Sciatic nerve (tissue), 2 donors: ENCODE measurements at places on chromosomes 2 and 18.
A peak's percentile ranks its signal among the peaks of the same experiment; 100 is the strongest.

DNA sequence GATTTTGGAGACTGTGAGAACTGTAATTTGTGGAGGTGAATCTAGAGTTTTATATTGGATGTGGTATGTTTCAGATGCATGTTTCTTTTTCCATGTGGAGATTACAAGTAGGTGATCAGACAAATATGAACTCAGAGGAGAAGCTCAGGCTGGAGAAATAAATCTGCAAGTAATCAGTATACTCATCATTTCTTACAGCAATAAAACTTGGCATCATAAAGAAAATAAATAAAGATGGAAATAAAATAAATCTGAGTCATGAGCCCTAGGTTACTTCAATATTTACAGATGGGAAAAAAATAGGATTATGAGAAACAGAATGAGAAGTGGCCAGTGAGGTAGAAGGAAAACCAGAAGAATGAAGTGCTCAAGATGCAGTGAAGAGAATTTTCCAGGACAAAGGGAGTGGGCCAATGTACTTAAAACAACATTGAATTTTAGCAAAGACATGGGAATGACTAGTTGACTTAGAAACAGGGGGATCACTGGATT lies 453.8 kb downstream of the DSC3 start:
- no peak for DNase-seq

GRCh38 chr2:174952607-174953006 lies 52.6 kb downstream of the CHN1 start:
- no peak for DNase-seq

- no peak for DNase-seq
These were observed 7.5 kb downstream of the CD207 start for GRCh38 chr2:70828115-70828514.

DNA sequence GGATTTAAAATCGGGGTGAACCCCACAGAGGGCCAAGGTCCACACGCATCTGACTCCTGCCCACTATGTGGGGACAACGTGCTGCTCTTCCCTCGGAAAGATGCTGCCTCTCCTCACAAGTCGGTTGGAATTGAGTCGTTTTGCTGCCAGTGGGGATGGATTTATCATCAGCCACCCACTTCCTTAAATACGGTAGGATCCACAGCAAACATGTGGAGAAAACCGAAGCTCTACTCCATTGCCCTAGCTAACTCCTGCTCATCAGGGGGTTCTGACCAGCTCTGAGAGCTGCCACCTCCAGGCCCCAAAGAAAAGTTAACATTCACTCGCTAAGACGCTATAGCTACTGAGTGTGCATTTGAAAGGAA lies 80.9 kb downstream of the CHRNA1 start:
- DNase-seq: no peak

DNA sequence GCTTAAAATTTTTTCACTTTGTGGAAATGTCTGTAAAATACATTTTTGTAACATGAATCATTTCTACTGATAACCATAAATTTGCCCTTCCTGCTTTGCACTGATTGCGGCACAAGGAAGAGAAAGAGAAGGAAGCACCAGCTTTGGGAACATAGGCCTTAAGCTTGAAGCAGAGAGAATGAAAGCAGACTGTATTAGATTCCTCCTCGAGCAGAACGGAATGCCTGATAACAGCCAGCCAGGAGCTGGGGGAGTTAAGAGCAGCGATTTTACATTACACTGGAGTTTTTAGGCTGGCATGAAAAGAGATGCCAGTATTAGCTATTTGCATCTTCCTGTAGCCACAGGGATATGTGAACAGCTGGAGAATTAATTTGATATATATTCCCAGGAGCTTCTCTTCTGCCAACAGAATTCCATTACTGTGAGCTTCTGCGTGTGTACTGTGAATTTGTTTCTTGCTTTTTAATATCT lies 33.5 kb downstream of the CRIM1 start:
- DNase-seq: no peak

GRCh38 chr2:175057078-175057685 lies 52.0 kb upstream of the CHN1 start:
- no peak for DNase-seq

- DNase-seq: no peak
These were observed 176.2 kb downstream of the RDH14 start for GRCh38 chr2:18384242-18384641.

GRCh38 chr2:48328159-48328809 lies 201.7 kb upstream of the STON1 start:
- DNase-seq: no peak

DNA sequence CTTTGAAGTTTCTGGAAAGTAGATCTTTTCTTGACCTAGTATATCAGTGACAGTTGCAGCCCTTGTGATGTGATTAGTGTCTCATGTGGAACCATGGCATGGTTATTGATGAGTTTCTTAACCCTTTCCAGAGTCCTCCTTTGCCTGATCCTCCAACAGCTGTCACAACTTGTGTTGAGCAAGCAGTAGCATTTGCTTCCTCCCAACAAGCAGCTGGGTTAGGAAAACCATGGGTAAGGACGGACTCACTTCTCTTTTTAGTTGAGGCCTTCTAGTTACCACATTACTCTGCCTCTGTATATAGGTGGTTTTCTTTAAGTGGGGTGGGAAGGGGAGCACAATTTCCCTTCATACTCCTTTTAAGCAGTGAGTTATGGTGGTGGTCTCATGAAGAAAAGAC lies 96.3 kb downstream of the XRCC5 start:
- no peak for DNase-seq

GRCh38 chr18:76972846-76973519 lies 150.6 kb downstream of the ZNF236 start:
- DNase-seq: no peak

DNA sequence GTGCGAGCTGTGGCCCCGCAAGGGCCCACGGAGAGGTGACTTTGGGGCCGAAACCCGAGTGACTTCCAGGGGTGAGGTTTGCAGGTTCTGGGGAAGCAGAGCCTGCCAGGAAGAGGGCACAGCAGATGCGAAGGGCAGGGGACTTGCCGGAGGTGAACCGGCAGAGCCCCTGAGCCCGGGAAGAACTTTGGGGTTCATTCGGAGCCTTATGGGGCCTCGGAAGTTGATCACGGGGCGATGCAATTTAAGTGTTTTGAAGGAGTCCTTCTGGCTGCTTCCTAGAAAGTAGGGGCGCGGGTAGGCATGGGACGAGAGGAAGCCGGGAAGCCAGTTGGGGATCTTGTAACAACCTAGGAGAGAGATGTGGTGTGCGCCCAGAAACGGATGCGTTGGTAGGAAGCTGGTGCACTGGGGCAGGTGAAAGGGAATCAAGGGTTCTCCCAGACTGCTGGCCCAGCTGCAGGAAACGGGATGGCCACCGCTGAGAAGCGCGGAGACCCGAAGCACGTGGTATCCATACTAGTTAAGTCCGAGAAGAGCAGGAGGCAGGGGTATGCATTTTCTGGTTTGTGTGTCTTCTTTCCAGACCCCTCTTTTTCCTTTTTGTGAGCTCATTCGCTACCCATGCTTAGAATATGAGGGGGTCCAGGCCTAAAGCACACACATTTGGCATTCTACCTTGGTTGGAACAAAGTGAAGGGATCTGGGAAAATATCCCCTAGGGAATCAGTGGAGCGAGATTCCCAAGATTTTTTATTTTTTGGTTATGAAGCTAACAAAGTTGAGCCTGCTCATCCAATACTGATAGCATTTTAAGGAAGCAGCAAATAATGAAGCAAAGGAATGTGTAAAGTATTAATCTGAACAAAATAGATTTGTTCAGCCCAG lies 758 bp downstream of the SCLY start:
- no peak for DNase-seq

DNA sequence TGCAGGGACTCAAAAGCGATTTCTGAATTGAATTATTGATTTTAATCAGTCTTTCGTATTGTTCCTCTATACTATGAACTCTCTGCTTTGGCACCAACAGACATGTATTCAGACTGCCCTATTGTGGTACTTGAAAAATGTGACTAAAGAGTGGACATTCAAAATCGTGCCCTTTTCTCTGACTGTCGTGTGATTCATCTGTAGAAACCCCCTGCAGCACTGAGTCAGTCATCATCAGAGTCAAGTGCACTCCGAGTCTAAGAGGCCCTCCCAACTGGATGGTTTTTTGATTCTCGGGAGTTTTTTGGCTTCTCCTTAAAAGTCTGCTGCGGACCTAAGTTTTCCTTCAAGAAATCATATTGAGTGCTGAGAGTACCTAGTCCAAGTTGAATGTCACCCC lies 96.4 kb upstream of the FOSL2 start:
- DNase-seq: no peak

DNA sequence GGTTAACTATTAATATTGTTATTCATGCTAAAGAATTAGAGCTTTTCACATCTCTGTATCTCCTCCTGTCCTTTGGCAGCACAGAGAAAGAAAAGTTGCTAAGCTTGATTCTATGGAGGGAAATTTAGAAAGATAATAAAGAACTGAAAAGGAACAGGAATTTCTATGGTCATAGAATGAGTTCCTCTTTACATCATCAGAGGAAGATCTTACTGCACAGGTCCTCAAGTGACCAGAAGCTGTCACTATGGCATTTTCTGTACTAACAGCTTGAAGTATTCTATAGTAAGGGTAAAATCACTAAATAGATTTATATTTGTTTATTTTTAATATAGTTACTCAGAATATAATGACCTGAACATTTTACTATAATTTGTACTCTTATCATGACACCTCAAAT lies 6.0 kb upstream of the PRKD3 start:
- no peak for DNase-seq

DNA sequence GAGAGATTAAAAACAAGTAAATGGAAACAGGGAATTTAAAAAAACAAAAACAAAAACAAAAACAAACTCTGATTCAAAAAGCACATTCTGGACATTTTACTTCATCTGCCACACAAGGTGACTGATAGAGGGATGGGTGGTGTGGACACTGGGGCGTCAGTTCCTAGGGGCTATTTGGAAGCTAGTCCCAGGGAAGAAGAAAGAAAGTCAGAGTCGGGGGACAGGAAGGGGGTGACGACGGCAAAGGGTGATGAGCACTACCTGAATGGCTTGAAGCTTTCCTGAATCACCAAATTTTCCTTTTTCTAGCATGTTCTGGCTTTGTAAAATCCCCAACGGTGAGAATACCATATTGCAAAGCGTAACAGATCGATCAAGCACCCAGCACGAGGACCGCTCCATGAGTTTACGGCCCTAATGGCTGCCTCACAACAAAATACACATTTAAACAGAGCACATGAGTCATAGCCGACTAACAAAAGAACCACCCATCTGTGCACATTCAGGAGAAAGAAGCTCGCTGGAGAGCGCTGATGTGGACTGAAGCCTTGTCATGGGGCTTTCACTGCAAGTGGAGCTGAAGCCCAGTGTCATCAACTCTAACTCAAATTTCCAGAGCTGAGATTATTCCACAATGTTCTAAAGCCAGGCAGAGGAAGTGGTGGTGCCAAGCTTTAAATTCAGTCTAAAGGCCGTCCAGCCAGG lies 178.9 kb downstream of the LNPK start:
- DNase-seq: no peak

DNA sequence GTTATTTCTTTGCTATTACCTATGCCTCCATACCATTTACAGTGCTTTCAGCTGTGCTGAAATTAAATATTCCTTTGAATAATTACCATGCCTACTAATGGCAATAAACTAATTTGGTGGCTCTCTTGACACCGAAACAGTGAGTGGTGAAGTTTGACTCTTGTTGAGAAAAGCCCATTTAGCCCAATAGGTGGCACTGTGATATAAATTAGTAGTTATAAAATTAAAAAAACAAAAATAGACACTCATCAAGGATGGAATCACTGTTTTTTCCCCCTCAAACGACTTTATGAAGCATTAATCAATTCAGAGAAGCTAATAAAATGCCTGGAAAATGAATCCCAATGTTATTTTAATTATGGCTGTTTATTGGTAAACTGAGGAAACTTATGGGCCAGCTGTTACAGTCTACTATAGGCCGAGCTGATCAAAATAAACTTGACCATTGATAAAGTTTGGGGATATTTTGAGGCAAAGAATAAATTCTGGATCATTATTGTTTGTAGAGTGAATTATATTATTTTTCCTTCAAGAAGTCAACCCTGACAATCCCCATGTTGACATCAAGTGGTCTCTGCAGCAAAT lies 339.6 kb downstream of the TRIB2 start:
- DNase-seq: no peak

- no peak for DNase-seq
These were observed 48.4 kb downstream of the BCL2 start for GRCh38 chr18:63271148-63271547.

GRCh38 chr18:47756364-47757016 lies 174.0 kb downstream of the SMAD2 start:
- DNase-seq: peak; percentile 74

DNA sequence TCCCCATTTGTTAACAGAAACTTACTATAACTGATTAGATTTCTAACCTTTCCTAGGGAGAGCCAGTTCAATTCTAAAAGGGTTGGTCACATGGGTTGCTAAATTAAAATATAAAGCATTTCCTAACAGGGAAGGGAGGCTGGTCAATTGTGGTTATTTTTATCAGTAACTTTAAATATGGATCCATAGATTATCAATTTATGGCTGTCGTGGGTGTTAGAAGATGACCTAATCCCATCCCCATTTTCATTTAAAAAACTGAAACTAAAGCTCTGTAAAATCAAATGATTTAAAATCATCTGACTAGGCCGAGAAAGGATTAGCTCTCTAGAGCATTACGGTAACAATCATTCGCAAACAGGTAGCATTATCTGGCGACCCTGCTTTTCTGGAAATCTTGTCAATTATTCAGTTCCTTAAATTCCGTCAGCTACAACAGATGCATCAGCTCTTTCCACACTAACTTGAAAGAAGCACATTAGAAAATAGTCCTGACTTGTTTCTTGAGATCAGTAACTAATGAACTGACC lies 953 bp upstream of the HNRNPA3 start:
- DNase-seq: no peak

DNA sequence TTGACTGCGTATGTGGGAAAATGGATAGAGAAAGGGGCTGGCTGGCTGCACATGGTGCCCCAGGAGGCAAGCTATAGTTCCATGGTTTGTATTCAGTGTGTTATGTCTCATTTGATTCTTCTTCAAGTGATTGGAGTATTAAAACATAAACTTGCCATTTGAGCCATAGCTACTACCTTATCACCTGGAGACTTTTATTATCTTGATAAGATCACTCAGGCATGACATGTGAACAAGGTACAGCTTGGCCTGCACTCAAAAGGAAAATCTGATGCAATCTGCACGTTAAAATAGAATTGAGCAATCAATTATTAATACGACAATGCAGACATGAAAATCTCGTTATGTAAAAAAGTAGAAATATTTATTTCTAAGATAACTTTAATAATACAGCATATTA lies 116.9 kb downstream of the RND3 start:
- no peak for DNase-seq

DNA sequence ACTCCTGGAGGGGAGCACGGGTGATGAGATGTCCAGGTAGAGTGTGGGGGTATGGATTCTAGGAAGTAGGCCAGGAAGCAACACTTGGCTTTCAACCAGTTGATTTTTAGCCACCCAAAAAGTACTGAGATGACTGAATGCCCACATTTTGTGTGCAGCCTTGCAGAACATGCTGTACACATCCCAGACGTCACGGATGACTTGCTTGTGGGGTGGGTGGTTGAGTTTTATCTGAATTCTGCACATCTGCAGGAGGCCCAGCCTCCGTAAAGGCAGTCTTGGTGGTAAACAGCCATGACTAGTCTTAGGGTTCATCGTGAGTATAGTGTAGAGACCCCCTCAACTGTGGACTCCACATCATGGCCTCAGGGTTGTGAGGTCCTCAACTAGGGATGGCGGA lies 53.3 kb upstream of the CCDC195 start:
- no peak for DNase-seq

- no peak for DNase-seq
These were observed 46.5 kb downstream of the NCK2 start for GRCh38 chr2:105791229-105791628.
